ENCODE measurements at places on chromosomes 6 and 20.

DNA sequence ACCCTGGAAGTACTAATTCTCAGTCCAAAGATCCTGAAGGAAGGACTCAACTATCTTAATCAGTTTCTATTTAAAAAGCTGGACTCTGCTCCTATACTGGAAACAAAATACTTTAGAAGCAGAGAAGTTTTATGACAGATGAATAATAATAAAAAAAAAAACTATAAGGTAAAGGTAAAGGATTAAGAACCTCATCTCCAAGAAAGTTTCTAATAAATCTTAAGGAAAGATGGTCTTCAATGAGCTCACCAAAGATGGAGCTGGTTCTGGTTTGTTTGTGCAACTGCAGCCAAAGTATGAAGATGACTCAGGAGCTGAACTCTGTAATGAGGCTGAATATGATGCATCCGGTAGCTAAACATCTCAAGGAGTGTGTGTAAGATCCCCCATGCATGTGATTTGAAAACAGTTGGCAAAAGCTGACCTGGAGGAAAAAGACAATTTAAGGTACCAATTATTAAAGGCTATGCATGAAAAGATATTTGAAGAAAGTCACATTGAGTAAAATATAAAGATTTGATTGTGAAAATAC lies 25.2 kb downstream of the MED23 start:
- DNase-seq, result no peak

DNA sequence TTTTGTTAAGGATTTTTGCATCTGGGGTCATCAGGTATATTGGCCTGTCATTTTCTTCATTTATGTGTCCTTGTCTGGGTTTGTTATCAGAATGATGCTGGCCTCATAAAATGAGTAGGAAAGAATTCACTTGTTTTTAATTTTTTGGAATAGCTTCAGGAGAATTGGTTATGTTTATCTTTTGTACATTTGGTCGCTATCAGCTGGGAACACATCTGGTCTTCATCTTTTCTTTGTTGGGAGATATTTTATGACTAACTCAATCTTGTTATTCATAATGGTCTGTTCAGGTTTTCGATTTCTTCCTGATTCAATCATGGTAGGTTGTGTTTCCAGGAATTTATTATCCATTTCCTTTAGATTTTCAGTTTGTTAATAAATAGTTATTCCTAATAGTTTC lies 207.5 kb upstream of the ASCC3 start:
- no peak for DNase-seq

DNA sequence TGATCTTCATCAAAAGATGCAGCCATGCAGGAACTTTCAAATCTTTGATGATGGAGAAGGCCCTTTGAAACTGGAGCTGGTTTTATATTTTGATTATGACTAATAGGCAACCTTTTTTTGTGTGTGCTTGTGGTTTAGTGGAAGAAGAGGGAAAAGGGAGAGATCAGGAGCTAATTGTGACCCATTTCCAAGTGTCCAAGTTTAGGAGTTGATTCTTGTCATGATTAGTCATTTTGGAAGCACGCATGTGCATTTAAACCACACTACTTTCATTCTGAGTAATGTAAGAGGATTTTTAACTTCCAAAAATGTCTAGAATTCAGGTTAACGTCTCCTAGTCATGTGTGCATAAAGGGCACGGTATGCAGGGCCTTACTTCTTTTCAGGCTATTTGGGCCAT lies 3.5 kb downstream of the FOXO3 start:
- no peak for DNase-seq

GRCh38 chr20:17503301-17504065 lies 27.7 kb downstream of the BFSP1 start:
- DNase-seq, result no peak

DNA sequence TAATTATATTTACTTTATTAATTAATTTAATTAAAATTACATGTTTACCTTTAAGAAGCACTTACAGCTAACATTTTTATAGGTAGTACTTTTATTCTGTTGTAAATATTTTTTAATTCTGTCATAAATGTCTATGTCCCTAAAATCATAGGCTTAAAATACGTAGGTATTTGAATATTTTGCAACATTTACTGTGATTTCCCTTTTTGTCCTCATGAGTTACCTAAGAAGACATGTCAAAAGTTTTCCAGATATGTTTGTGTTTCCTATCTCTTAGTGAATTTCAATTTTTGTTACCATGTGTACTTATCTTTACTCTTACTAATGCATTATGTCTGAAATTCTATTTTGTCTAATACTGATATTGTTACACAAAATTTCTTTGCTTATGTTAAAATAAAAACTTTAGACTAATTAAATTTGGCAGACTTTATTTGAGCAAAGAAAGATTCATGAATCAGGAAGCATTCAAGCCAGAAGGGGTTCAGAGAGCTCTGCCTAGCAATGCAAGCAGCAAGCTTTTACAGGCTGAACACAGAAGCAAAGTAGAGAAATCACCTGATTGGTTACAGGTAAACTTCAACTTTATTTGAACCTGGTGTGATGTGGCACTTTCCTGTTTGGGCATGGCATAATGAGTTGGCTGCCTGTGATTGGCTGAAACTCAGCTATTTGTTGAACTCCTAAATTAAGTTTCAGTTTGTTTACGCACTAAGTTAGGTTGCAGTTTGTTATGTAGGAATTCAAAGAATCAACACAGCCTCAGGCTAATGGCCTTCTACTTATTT lies 123.2 kb upstream of the TMEM170B start:
- no peak for DNase-seq

DNA sequence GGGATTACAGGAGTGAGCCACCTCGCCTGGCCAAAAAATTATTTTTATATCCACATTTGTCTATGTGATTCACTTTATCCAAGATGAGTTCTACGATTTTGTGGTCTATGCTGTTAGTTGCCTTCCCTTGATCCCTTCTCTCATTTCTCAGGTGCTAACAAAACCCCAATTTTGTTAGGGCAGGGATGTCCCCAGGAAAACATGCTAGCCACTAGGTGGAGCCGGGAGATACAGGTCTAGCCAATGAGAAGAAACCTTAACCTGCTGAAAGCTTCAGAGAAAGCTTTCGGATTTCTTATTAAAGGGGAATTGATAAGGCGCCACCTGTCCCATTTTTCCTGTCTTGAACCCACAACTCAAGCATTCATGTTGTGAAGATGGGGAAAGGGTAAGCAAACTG lies 167.4 kb upstream of the OLIG3 start:
- DNase-seq, result no peak

GRCh38 chr6:71029555-71029954 lies 72.7 kb upstream of the B3GAT2 start:
- DNase-seq, result peak; percentile 1

GRCh38 chr6:111171577-111172400 lies 84.5 kb downstream of the SLC16A10 start:
- no peak for DNase-seq

GRCh38 chr20:24022621-24023180 lies 34.1 kb upstream of the GGTLC1 start:
- DNase-seq, result no peak

DNA sequence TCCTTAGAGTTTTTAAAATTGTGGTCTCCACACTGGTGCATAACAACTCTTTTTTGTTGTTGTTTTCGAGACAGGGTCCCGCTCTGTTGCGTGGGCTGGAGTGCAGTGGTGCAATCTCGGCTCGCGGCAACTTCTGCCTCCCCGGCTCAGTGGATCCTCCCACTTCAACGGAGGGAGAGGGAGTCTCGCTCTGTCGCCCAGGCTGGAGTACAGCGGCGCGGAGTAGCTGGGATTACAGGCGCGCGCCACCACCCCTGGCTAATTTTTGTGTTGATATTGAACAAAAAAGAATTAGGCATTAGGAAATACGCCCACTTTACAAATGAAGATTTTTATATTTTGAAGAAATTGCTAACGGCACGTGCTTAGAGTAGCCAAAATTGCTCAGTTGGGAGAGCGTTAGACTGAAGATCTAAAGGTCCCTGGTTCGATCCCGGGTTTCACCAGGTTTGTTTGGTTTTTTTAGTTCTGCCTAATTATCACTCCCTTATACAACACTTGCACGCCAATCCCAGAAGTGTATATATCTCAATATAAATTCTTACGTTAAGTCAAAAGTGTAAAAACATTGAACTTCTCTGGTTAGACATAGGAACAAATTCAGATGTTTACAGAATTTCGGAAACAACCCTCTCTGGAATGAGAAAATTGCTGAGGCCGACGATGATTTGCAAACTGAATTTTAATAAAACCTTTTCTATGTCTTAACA lies 159.6 kb downstream of the TRIM27 start:
- DNase-seq, result no peak

- no peak for DNase-seq
These were observed 338.4 kb downstream of the PACRG start for GRCh38 chr6:163066200-163066599.

DNA sequence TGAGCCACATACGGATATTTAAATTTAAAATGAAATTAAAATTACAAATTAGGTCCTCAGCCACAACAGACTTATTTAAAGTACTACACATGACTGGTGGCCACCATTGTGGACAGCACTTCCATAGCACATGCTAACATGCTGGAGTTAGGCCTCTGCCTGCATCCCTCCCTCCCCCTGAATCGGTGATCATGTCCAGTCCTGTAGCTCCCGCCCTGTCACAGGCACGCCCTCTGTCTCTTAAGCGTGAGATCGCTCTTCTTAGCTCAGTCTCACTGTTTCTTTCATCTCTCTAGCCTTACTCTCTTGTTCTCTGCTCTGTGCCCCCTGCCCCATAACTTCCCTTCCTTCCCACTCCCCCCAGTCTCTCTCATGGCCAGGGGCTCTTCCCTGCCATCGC lies 28.9 kb downstream of the ELMO2 start:
- DNase-seq, result no peak

DNA sequence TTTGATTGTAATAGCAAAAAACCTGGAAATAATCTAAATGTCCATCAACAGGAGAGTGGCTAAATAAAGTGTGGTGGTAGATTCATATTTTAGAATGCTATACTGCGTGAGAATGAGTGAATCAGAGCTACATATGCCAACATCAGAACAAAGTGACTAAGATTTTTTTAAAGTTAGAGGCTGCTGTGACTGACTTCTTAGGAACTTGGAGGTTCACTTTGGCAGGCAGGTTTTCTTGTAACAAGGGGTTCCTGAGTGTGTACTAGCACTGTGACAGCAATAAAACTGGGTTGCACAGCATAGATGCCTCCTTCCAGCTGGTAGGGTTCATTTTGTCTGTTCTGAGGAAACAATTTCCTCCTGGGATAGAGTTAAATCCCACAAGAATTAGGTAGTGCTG lies 75.3 kb upstream of the ENPP5 start:
- no peak for DNase-seq

DNA sequence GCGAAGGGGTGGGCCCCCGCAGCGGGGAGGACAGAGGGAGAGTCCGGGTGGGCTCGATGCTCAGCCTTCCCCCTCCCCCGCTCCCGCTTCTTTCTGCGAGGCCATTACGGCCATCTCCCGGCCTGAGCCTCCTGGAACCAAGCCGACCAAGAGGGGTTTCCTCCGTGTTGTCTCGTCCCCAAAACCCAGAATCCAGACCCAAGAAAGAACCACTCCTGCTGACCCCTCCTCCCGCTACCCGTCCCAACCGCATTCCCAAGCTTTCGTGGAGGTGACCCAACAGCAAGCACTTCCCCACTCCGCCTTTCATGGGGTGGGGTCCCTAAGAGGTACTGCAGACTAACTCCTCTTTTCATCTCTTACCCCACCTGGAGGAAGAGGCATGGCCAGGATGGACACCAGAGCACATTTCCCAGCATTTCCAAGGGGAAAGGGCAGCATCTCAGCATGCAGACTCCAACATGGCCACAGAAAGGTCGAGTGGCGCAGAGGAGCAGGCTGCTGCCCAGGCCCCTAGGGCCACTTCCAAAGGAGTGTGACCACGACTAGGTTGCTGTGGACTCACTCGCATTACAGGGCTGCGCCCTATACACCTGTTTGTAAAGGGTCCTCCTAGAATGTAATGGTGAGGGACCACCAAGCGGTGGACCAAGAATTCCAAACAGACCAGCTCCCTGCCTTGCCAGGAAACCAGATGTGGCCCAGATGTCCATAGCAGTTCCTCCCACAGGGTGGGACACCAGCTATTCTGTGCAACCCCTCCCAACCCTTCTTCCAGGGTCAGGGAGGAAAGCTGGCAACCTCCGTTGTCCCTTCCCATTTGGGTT lies 53.4 kb downstream of the MRPL14 start:
- no peak for DNase-seq

DNA sequence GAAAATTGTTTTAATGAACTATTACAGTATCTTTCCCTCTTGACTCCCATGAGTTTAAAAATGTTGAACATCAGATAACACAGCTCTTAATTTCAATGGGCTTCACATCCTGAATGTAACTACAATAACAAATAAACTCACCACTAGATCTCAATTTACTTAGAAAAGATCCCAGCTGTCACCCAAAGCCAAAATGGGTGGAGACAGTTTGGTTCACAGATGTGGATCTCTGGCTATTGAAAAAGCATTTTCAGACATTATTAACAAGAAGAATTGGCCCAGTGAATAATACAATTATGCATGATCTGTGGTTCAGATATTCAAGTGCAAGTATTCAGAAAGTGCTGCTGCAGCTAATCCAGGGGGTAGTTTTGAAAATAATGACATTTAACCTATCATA lies 184.7 kb upstream of the RALGAPA2 start:
- no peak for DNase-seq

GRCh38 chr6:89355511-89356194 lies 3.1 kb upstream of the UBE2J1 start:
- DNase-seq, result no peak

GRCh38 chr20:17794400-17794799 lies 94.6 kb downstream of the BANF2 start:
- no peak for DNase-seq

- peak; percentile 69 for DNase-seq
These were observed 15.9 kb downstream of the GPR31 start for GRCh38 chr6:167141667-167142432.

- DNase-seq, result no peak
These were observed 27.8 kb upstream of the PIM1 start for GRCh38 chr6:37142050-37142614.

- DNase-seq, result no peak
These were observed 168.4 kb upstream of the UST start for GRCh38 chr6:148578489-148578814.

DNA sequence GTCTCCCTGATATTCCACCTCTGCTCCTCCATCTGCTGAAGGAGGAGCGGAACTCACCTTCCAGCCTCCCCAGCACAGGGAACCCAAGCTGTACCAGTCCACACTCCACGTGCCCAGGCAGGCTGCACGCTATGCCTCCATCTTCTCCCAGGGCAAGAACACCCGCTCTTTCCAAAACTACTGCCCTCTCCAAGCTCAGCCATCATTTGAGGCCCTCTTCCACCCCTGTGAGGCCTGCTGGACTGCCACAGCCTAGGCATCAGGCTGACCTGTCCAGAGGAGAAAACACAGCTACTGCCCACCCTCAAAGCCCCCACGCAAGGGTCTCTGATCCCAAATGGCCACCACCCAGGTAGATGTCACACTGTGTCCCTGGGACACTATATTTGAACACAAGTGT lies 99.9 kb downstream of the PRND start:
- no peak for DNase-seq

Data from NCI-H1092 treated with DMSO at 0.1 percent for 48 hours (cell line).